T-helper 17 cell (primary cell): ENCODE measurements at places on chromosomes 7 and 10. TPM values are rescaled to one million over a fixed set of nuclear protein-coding genes. Genes with fewer than 3 reads are reported as not detected.

FAM53B gene
- total RNA-seq: 68.5 TPM

TFR2 gene
- total RNA-seq: 6.1 TPM

NUP205 gene
- 47.4 TPM for total RNA-seq

DNA sequence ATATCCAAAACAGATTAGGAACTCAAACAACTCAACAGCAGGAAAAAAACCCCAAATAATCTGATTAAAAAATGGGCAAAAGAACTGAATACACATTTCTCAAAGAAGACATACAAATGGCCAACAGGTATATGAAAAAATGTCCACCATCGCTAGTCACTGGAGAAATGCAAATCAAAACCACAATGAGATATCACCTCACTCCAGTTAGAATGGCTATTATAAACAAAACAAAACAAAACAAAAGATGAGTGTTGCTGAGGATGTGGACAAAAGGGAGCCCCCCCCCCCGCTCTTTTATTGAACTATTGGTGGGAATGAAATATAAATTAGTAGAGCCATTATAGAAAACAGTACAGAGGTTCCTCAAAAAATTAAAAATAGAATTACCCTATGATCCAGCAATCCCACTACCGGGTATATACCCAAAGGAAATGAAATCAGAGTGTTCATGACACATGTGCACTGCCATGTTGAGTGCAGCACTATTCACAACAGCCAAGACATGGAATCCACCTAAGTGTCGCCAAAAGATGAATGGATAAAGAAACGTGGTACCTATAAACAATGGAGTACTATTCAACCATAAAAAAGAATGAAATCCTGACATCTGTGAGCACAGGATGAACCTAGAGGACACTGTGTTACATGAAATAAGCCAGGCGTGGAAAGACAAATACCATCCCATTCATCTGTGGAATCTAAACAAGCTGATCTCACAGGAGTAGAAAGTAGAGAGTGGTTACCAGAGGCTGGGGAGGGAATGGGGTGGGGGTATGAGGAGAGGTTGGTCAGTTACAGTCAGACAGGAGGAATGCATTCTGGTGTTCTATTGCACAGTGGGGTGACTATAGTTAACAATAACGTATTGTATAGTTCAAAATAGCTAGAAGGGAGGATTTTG is 78.1 kb upstream of the RHEB start:
- no peak for DNase-seq

SYNPO2L gene
- total RNA-seq: not detected
